Activated gamma-delta T cell treated with anti-CD3 and anti-CD28 coated beads, Interleukin-2, amount 50 U/mL, for 16 hours (primary cell): ENCODE measurements at places on chromosomes 5 and 9.

DNA sequence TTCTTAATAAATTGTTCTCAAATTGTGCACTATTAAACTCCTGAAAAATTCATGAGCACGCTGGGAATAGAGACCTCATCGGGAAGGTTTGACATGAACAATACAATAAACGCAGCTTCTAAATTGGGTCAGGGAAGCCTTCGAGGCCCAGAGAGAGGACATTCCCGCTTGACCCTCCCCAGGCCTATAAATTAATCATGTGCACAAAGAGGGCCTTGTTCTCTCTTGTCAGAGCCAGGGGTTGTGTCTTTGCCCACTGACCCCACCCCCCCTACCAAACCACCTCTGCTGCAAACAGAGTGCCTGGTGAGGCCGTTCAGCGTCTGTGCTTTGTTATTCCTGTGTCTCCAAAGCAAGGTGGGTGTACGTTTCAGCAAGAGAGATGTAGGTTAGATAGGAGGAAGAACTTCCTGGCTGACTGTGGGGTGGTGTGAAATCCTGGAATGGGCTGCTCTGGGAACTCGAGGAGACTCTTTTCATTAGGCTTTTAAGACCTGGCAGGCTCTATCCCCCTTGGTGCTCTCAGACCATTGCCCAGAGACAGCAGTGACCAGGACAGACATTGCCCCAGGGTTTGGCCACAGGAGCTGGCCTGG, 18.2 kb upstream of the DAB2IP start:
- DNase-seq = no peak

DNA sequence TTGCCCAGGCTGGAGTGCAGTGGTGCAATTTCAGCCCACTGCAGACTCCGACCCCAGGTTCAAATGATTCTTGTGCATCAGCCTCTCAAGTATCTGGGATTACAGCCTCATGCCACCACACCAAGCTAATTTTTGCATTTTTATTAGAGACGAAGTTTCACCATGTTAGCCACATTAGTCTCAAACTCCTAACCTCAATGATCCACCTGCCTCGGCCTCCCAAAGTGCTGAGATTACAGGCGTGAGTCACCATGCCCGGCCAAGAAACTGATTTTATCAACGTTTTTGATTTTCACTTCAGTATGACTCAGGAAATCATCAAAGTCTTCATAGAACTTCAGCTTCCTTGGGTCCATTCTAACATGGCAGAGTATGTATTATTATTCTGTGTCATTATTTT, 125.4 kb downstream of the GABRG2 start:
- DNase-seq = no peak

DNA sequence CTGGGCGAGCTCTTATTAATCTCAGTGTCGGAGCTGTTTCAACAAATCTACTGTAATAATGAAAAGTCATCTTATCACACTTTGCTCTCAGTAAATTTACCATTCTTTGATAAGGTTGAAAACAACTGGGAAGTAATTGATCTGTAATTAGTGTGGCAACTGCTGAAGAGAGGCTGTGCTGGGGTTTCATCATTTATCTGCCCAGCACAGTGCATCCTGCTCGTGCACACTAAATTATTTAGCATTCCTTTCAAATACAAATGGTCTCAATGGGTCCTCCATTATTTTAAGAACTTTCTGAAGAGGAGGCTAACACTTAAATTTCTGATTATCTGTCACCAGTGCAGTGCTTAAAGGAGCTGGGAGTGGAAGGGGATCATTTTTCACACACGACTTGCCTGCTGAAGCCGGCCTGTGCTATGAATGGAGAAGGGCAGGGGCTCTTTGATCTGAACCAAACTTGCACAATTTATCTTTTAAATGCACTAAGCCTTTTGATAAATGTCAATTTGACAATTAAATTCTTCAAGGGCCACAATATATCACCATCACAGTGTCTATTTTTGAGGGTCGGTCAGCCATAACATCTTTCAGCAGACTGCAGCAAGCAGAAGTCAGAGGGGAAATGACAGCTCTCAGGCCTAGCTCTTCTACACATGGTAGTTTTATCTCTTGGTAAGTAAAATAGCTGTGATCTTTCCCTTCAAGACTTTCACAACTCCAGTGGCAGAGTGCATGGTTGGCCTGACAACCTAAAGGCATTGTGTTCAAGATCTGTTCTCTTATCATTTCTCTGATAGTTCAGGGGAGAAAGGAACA, 106.4 kb upstream of the EFNA5 start:
- no peak for DNase-seq

- no peak for DNase-seq
Observed at GRCh38 chr5:53601570-53601969, 41.1 kb downstream of the NDUFS4 start.

- no peak for DNase-seq
Observed at GRCh38 chr9:88777498-88778312, 213.6 kb upstream of the S1PR3 start.

DNA sequence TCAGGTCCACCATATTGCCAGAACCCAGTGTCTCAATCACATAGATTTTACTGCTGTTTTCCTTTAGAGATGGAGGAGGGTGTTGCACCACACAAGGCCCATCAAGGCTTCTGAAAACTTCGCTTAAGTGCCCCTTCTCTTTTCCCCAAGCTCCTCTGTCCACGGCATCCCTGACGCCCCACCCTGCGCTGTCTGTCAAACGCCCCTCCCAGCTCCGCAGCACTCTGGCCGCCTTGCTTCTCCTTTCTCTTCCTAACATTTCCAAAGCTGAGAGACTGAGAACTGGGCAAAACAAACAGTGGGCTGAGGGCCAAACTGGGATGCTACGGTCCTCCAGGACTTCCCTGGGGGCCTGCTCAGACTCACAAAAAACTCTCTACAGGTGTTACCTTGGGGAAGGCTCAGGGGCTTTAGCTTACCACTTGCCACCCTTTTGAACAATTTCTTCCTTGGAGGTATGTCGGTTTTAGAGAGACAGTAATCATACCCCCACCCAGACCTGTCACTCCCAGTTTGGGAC, 28.3 kb upstream of the ERGIC1 start:
- DNase-seq = no peak

GRCh38 chr5:153372425-153373129, 117.9 kb upstream of the GRIA1 start:
- DNase-seq = no peak

DNA sequence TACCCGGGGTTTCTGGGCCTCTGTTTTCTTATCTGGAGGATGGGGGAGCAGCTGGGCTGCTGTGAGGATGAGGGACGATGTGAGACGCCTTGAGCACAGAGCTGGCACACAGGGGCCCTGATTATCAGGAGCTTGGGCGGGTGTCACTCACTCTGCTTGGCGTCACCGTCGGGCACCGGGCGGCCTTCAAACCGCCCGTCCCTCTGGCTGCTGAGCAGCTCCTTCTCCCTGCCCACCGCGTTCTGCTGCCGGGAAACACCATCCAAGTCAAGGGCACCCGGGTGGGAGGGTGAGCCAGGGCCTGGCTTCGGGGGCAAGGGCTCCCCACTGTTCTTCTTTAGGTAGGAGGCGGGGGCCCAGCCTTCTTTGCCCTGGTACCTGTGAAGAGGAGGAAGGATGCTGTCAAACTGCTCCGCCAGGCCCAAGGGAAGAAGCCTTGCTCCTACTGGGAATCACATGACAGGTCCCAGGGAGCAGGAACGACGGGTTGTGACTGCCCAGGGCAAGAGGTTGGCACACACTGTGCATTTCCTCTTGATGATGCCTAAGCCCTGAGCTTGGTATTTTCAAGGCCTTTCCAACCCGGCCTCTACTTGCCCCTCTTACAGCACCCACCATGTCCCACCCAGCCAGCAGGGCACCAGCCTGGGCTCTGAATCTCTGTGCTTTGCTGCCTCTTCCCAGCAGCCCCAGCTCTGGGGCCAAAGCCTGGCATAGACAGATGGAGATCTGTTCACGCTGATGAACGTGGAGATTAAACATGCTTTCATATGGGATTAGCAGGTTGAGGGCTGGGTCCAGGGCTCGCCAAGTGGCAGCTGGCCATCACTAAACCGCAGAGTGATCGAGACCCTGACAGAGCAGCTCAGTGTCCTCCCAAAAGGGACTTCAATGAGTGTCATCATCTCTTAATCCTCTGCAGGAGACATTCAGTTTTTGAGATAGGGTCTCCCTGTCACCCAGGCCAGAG, 66.9 kb upstream of the UBTD2 start:
- DNase-seq = no peak

DNA sequence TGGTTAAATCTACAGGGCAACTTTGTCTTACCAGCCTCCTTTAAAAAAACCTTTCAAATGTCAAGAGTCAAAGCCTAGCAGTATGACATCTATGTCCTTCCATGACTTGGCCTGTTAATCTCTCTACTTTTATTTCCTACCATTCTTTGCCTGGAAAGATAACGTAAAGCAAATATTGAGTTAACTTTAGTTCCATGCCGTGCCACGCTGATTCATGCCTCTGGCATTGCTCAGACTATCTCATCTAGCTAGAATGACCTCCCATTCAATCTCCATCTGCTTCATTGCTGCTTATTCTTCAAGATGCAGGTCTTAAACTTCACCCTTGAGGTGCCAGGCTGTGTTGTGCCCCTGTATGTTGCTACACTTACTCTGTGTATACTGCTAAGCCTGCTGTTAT, 729.8 kb downstream of the EFNA5 start:
- DNase-seq = no peak

DNA sequence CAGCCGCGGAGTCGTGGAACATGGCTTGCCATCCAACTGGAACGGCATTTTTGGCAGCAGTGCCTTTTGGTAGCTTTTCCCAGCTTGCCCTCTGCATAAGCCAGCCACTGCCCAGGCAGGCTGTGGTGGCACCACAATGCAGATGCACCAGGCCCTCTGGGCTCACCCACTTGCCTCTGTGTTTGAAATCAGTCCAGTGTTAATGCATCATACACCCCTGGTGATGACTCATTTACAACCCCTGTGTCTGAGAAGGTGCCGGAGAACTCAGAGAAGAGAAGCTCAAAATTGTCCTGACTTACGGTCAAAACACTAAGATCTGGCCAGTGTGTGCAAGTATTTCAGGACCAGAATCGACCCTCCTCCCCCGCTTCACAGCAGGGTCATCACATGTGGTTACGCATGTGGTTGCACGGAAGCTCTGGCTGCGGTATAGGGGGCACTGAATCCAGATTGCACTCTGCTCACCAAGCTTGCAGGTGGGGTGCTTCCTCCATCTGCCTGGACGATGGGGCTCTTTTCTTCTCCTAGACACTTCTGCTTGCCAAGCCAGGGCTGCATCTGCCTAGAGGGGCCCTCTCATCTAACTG, 66.5 kb upstream of the SMIM15 start:
- no peak for DNase-seq

GRCh38 chr9:18976221-18976708, 56.7 kb downstream of the SAXO1 start:
- no peak for DNase-seq

GRCh38 chr5:119388619-119389190, 32.9 kb downstream of the TNFAIP8 start:
- no peak for DNase-seq

- DNase-seq = no peak
Observed at GRCh38 chr5:37248421-37248969, 681 bp downstream of the CPLANE1 start.

DNA sequence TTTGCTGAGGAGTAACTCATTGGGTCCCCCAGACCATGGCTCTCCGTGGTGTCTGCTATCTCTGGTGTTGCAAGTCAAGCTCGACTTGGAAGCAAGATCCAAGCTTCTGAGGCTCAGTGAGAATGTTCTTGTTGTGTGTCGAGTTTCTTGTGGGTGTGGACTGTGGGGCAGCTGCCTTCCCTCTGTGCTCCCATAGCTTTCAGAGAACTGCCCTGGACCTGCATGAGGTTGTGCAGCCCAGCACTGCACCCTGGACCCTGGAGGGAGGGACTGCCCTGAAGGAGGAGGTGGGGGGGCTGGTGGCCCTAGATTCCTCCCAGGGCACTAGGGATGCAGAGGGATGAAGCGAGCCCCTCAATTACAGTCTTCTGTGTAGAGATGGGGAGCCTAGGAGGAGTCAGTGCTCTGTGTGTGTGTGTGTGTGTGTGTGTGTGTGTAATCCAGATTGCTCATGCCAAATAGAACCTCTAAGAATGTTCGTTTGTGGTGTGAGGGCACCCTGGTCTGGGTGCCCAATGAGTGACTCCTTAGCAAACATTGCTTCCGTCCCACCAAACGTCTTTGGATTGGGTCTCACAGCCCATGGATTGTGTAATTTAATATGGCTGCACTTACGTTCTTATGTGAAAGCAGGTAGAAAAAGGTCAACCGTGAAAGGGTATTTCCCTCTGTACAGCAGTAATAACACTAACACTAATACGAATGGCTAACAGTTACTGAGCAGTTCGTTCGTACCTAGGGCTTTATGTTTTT, 143.3 kb upstream of the LMX1B start:
- peak; percentile 11 for DNase-seq

GRCh38 chr5:156119692-156120091, 207.3 kb upstream of the SGCD start:
- no peak for DNase-seq

- DNase-seq = no peak
Observed at GRCh38 chr5:145978708-145979107, 42.3 kb downstream of the SH3RF2 start.

DNA sequence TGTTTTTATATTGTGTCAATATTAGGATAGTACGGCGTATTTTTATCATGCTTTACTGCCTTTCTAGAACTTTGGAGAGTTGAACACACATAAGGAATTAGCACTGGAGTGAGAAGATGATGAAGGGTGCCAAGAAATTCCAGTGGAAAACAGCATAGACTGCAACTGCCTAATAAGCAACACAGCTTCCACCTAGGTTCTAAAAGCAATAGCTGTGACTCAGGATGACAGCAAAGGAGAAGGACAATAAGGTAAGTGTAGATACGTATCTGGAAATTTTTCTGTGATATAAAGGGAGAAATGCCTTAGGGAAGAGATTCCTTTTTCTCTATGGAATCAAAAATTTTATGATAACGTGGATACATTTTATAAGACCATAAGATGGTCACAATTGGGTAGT, 7.4 kb downstream of the PTPRD start:
- no peak for DNase-seq
